Anterior cingulate cortex (tissue), 58 donors: ENCODE measurements at places on chromosomes 5 and 9.

GRCh38 chr9:10921671-10922070 lies 308.9 kb upstream of the PTPRD start:
- no peak for DNase-seq

DNA sequence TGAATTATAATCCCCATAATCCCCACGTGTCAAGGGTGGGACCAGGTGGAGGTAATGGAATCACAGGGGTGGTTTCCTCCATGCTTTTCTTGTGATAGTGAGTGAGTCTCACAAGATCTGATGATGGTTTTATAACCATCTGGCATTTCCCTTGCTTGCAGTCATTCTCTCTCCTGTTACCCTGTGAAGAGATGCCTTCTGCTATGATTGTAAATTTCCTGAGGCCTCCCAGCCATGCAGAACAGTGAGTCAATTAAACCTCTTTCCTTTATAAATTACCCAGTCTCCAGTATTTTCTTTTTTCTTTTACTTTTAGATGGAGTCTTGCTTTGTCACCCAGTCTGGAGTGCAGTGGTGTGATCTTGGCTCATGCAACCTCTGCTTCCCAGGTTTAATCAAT lies 182.7 kb upstream of the SEMA6A start:
- DNase-seq = no peak

GRCh38 chr9:104961238-104961637 lies 33.3 kb upstream of the ABCA1 start:
- DNase-seq = no peak

DNA sequence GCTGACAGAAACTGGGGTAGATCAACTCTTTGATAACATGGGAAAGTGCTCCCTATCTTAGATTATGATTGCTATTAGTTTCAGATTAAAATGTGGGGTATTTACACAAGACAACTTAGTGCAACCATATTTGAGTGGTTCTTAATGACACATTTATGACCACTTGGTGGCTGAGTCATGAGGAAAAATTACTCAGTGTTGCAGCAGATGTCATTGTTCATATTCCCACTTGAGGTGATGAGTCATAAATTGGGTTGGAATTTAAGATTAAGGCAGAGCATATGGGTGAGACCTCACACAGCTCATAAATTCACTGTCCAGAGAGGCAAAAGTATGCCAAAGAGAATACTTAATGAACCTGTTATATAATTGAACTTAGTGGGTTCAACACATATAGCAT lies 408.3 kb downstream of the DMRT2 start:
- no peak for DNase-seq

DNA sequence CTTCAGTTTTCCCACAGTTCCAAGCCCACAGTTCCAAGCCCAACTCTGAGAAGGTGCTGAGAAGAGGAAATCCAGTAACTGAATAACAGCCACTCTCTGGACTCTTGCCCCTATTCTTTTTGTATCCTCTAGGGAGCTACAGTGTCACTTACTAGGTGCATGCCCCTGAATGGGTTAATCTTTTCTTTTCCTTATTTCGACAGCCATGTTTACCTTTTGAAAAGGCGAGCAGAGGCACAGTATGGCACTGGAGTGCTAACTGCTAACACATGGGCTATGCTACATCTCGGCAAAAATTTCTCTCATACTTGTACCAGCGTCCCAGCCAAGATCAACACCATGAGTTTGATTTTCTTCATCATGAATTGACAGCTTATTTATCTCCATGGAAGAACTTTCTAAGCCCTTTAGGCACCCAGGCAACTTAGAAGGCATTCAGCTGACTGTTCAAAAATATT lies 222.6 kb downstream of the EBF1 start:
- DNase-seq = no peak

GRCh38 chr5:115484368-115484767 lies 60.2 kb downstream of the FEM1C start:
- no peak for DNase-seq

- DNase-seq = no peak
These were observed 3.3 kb downstream of the DNM1 start for GRCh38 chr9:128206484-128206883.

DNA sequence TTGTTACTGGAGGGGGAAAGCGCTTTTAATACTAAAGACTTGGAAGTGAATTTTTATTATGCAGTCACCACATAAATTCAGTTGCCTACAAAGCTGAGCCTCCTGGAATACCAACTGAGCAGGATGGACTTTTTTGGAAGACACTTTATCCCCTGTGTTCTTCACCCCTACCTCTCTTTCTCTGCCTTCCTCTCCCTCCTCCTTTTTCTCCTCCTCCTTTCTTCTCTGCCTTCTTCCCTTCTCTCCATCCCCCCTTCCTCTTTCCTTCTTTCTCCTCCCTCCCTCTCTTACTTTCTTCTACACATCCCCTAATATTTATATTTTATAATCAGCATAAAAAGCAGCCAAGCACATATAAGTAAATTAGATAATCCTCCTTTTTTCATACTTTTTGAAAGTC lies 39.6 kb downstream of the MAP3K1 start:
- no peak for DNase-seq

DNA sequence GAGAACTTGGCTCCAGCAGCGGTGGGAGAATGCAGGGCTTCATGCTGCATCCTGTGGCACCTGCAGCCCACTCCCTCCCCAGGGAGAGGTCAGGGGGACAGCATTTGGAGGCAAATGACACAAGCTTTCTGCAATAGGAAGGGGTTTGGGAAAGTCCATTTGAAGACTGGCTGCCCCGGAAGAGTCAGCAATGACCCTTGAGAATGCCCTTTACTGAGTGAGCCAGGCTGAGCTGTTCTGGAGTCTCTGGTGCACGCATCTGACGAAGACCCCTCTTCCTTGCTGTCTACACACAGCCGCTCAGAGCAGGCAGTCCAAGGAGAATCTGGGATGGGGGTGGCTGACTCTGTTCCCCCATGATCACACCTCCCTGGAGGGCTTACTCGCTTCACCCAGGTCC lies 5.5 kb upstream of the NXNL2 start:
- DNase-seq = no peak

GRCh38 chr5:115109356-115109755 lies 60.4 kb downstream of the TRIM36 start:
- no peak for DNase-seq

DNA sequence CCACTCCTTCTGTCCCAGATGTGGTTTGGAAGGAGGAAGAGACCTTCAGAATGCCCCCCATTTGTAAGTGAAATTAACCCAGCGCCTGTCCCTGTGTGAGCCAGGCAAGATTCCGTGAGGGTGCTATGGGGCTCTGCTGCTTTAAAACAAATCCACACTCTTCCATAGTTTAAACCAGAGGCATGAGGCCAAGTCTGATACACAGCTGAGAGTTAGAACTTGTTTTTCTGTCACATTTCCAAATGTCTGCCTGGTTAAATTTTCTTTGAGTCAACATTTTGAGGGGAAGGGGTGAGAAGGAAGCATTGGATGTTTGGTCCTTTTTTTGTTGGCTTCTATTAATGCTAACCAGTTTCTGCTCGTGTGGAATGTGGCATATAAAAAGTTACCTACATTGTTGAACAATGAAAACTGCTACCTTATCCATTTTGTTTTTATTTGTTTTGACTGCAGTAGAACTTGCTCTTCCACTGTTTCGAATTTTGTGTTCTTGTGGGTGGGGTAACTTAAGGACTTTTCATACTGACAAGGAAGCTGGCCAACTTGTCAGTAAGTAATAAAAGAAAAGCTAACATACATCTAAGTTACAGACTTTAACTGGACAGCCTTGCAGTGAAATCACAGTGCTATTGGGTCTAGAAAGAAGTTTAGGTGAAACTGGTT lies 12.9 kb downstream of the RGMB start:
- no peak for DNase-seq

DNA sequence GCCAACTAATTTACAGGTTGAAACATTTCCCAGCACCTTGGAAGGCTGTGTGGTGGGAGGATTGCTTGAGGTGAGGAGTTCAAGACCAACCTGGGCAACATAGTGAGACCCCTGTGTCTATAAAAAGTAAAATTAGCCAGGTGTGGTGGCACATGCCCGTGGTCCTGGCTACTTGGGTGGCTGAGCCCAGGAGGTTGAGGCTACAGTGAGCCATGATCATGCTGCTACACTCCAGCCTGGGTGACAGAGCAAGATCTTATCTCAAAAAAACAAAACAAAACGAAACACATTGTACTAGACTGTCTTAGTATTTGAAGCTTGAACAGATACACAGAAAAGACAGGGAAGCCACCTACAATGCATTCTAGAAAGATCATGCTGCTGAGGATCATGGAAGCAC lies 2.8 kb upstream of the HSDL2 start:
- DNase-seq = no peak

DNA sequence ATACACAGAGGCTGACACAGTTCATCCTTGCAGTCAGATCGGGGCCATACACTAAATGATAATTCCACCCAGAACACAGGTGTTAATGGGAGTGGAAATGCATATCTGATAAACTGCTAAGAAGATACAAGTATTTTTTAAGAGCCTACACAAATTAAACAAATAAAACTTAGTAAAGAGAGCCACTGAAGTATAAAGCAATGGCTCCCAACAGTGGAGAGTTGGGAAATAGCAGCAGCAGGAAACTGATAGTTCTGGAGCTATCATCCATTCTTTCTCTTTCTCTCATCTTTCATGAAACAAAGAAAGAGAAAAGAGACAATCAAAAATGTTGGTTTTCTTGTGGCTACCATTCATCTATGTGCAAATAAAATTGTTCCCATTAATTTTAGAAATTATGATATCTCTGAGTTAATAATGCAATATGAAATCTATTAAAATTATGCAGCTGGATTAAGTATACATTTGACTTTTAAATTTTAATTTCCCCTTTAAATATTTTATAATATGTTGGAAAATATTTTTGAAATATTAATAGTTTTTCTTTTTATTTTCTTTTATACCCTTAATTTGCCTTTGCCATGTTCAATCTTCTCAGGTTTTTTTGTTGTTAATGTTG lies 120.8 kb downstream of the EMB start:
- DNase-seq = no peak

DNA sequence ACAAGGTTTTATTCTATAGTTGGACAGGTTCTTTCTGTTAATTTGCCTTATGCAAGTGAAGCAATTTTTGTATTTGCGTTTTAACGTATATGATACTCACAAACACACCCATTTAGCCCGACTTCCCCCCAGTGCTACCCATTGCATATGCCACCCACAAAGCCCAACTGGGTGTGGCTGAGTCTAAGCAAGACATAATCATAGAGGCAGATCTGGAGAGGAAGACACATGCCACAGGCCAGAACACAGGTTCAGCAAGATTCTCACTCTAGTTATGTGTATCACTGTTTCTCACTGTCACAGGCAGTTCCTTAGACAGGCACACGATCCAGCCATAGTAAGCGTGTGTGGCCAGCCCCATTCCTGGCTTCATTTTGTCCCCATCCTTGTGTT lies 29.0 kb upstream of the PUM3 start:
- DNase-seq = no peak

DNA sequence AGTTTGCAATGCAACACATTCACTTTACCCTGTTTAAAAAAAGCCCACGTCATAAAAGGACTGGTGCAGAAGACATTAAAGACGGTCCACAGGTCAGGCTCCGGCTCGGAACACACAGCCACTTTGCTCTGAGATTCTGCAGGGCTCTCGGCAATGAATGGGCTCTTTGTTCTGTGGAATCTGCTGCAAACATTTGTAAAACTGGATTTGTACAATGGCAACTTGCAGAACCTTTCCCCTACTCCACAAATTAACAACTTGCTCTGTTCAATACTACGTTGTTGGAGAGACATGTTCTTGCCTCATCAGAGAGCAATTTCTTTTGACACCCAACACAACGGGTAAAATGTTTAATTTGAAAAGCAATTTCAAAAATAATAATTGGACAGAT lies 13.0 kb upstream of the NR5A1 start:
- no peak for DNase-seq

DNA sequence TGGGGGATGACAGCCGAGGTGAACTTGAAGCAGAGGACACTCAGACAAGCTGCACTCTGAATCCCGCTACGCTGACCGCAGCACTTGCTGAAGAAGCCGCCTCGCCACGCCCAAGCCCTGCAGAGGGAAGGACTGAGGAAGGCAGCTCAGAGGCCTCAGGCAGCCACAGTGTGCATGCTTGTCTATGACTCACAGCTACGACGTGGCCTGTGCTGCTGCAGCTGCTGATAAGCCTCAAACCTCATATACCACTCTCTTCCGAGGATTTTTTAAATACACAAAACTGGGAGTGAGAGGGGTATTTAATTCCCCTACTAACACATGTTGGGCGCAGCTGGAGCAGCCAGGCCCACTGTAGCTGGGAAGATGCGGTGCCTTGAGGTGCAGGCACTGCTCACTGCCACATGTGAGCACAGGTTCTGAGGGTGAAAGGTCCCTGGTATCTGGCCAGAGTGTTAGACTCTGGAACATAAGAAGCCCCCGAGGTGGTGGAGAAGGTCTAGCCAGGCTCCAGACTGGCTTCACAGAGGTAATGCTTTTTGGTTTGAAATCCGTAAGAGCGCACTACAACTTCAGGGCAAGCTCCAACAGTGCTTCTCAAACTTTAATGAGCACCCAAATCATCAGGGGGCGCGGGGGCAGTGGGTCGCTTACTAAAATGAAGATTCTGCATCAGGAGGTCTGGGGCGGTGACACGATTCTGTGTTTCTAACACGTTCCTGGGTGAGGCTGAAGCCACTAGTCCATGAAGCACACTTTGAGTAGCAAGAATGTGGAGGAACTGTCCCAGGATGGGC lies 196.8 kb downstream of the AUH start:
- peak; percentile 35 for DNase-seq

- no peak for DNase-seq
These were observed 297.3 kb upstream of the PANK3 start for GRCh38 chr5:168876419-168876818.

DNA sequence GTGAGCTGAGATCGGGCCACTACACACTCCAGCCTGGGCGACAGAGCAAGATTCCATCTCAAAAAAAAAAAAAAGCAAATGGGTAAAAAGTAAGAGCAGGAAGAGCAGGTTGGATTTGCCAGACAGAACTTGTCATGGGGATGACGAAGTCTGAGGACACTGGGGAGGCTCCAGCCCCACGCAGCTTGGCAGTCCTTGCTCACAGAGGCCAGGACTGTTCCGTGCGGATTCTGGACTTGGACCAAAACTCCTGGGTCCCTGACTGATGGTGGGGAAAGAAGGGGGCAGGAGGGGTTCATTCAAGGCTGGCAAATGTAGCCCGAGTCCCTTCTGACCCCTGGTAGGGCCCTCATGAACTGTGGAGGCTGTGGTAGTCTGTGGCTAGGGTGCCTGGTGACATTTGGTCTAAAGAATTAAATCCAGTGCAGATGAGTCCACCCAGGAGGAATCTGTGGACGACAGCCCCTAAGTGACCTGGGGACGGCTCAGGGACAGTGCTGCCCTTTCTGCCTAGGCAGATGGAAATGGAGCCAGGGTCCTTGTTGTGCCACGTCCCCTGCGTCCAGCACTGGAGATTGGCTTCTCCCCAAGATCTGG lies 3.1 kb downstream of the FGD3 start:
- no peak for DNase-seq
